ENCODE measurements at places on chromosomes 1 and 21.

DNA sequence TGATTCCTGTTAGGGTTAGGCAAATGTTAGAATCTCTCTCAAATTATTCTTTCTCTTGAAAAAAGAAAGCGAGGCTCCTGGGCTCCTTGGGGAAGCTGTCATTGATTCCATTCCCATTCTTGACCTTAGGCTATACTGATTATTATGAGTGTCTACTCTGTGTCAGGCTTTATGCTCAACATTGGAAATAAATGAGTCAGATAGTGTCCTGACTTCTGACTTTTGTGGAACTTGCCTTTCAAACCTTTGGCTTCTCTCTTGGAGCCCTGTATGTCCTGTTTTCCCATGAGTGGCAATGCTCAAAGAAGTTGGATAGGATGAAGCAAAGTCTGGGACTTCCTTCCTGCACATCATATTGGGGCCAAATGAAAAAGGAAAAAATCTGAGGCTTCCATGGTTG lies 11.6 kb downstream of the AGO1 start:
- DNase-seq, result no peak

DNA sequence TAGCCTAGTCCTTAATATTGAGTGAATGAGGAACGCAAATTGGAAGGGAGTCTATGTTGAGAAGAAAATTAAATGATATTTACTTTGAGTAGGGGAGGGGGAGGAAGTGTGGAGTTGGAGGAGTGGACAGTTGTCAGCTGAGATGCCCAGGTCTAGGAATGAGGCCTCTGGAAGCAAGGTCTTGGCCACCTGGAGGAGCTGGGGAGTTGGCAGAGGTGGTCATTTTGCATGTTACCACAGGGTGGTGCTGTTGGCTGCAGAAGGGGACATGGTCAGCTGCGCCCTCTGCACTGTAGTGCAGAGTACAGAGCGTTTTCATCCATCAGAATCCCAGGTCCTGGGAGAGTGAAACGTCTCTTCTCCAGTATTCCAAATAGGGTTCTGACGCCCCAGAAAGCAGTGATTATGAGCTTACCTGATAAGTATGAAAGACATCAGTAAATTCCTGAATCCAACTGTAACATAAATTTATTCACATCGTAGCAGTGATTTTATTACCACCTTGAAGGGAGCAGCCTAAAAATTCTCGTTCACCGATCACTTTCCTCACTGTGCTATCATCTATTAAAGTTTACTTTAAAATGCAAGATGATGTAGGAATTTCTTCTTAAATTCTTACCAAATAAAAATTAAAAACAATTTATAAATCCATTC lies 13.8 kb downstream of the PARK7 start:
- peak; percentile 46 for DNase-seq

- DNase-seq, result no peak
Measured at GRCh38 chr1:156581661-156582387, 2.3 kb downstream of the TTC24 start.

GRCh38 chr1:10623686-10624145 lies 149.0 kb downstream of the PEX14 start:
- DNase-seq, result no peak

Data from NCI-H345 (cell line).